ENCODE measurements at places on chromosomes 6 and 20.

GRCh38 chr6:132830334-132830751 lies 16.0 kb downstream of the RPS12 start:
- no peak for DNase-seq

DNA sequence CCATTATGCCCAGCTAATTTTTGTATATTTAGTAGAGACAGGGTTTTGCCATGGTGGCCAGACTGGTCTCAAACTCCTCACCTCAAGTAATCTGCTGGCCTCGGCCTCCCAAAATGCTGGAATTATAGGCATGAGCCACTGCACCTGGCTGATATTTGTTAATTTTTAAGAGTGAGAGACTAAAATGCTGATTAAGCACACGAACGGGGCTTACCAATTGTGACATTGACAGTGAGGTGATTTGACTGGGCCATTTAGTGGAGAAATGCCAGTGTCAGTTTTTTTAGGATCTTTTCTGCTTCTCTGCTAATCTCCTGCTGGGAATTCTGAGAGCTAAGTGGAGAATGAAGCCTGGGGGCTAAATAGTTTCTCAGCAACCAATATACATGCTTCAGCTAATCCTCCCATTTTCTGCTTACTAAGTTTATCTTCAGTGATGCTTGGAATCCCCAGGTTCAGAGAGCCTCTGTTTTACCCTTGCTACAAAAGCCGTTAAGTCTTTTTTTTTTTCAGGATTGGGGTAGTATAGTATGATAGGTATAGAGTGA lies 9.8 kb upstream of the DEFB123 start:
- no peak for DNase-seq

DNA sequence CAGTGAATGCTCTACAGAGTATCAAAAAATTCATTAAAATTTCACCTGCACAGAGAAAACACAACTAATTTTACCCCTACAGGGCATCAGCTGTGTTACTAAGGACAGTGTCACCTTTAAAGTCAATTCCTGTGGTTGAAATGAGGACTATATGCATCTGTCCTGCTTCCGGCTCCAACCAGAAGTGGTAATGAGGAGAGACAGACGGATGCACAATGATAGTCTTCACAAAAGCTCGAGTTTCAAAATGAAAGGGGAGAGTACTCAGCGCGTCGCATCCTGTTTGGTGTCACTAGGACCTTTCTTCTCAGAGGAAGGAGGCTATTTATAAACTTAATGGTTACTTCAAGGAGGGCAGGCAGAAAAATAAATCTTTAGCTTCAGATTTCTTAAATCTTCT lies 86.5 kb downstream of the LYRM4 start:
- no peak for DNase-seq

GRCh38 chr6:96466147-96466863 lies 55.3 kb upstream of the UFL1 start:
- no peak for DNase-seq

DNA sequence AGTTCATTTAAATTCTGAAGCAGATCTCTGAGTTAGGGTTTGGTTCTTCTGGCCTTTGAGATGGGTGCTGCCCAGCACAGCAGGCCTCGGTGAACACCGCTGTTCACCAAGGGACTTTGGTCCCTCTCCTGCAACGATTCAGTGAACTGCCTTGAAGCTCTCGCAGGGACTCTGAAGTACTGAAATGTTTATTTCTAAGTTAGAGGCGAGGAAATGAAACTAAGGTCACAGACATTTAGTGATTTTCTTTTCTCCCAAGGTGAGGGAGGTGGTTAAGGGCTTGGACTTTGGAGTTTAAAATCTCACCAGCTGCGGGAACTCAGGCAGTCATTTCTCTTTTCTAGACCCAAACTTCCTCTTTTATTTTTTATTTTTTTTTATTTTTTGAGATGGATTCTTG lies 26.2 kb downstream of the E2F3 start:
- no peak for DNase-seq
